Right renal pelvis (tissue), 4 donors: ENCODE measurements at places on chromosomes 3 and 15. TPM values are rescaled to one million over a fixed set of nuclear protein-coding genes. Genes with fewer than 3 reads are reported as not detected.

DNA sequence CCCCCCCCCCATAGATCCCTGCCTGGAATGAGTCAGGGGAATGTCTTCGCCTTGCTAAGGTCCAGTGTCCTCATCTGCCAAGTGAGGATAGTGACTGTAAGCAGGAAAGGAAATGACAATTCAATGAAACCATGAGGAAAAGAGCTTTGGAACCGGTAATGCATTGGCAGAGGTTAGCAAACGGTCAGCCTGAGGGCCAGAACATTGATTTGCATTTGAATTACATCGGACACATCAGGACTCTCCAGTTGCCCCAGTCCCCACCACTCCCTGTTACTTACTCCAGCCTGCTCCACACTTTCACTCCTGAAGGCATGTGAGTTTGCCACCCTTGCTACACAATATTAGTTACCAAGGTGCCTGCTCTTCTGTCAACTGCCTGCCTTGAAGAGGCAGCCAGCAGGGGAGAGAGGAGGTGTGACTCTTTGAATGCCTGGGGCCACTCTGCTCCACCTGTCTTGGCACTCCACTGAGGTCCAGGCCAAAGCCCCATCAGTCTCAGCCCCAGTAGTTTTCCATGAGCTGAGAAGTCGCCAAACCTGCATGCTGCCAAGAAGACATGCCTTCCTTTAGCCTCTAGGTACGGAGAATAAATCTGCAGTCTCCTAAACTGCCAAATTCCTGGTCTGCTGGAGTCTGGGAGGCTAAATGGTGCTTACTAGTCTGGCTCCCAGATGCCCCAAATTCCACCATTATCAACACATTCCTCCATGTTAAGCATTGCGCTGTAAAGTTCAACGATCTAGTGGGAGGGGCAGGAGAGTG lies 191.7 kb upstream of the TLE3 start:
- DNase-seq = no peak

DNA sequence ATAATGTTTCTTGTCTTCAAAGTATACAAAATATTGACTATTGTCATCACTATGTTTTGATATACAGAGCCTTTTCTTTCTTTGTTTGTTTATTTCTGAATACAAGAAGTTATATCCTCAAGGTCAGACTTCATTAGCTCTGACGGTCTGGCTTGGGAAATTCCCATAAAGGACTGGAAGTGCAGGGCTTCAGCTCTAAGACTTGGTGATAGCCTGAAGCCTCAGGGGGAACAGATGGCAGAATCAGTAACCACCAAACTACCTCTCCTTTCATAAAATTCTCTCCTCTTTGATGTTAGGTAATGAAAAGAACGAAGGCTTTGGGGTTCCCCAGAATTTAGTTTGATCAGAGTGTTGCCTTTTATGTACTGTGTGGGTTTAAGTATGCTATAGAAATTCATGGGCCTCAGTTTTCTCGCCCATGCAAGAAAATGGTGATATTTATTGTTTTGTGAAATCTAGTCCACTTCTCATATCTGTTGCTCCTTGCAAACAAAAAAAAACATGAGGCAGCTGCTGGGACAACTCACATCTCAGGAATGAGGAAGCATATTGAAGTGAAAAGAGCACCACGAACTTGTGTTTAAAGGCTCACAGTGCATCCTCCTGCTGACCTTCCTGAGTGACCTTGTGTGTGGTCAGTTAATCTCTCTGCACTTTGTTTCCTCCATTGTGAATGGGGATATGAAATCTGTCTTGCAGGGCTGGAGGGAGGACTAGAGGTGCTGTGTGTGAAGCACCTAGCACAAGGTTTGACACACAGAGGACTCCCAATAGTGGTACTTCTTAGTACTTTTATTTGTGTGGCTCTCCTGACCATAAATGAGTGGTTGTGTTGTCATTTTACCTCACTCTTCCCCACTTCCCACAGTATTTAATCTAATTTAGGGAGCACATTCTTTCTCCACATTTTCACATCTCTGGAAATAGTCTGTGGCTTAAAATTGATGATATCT lies 569.8 kb upstream of the IL12A start:
- DNase-seq = no peak

DNA sequence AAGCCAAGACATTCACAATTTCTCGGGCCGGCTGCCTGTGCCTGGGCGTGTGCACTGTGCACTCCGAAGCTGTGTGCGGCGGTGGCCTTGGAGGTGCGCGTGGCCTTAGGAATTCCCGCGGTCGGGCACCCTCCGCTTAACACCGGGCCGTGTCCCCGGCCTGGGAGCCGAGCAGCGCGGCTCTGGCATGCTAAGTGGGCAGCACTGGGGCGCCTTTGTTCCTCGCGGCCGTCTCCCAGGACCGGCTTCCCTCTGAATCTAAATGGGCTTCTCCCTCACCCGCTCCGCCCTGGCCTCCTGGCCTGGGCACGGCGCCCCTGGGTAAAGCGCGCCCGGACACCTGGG lies 498 bp upstream of the ARNT2 start:
- DNase-seq = no peak

The GOLGA8J gene
- 1.4 TPM for polyA plus RNA-seq
